Left renal cortex interstitium (tissue), 4 donors: ENCODE measurements at places on chromosomes 4 and X. TPM values are rescaled to one million over a fixed set of nuclear protein-coding genes. Genes with fewer than 3 reads are reported as not detected.

The NDNF gene
- polyA plus RNA-seq = 63.0 TPM

The MAGEA8 gene
- polyA plus RNA-seq = 0.32 TPM

DNA sequence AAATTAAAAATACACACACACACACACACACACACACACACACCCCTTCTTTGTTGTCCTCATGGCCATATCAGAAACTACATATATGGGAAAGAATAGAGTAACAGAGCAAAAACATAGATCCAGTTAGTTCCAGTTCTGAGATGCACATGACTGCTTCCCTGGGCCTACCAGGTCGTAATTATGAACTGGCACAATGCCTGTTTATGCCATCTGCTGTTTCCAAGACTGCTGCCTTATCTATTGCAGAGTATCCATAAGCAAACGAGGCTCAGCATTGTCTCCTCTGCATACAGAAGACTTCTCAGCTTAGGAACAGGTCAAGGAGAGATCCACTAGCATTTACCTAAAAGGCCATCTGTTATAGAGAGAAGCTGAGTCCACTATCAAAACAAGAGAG lies 789.0 kb downstream of the TECRL start:
- no peak for DNase-seq

- no peak for DNase-seq
These were observed 28.9 kb upstream of the LRBA start for GRCh38 chr4:151043803-151044515.

- no peak for DNase-seq
These were observed 25.9 kb downstream of the PGM2 start for GRCh38 chr4:37852376-37852775.

- DNase-seq = no peak
These were observed 42.3 kb upstream of the SRPX start for GRCh38 chrX:38262715-38263620.

DNA sequence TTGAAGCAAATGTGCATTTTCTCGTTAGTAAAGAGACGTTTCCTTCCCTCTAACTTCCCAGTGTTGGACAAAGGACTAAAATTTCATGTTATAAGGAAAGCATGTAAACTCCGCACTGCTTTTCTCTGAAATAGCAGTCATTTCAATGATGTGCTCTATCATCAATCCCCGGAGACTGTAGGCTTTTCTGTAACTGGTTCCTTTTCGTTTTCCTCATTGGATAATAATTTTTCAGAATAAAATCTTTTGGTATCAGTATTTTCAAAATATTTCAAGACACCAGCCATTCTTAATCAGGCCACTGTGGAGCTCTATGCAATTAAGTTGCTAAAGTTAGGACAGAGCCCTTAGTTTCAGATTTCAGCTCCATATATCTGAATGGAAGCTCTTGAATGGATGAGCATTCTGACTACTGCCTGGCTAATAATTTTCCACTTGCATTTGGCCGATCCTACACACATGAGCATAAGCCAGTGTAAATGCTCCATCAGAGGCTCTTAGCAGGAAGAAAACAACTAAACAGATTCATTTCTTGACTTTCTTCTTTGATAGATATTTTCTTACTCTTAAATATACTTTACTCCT lies 157.7 kb downstream of the CHIC2 start:
- no peak for DNase-seq

- no peak for DNase-seq
These were observed 48.1 kb downstream of the RPGR start for GRCh38 chrX:38279188-38279587.

GRCh38 chr4:6920171-6920570 lies 10.5 kb downstream of the TBC1D14 start:
- no peak for DNase-seq

- DNase-seq = no peak
These were observed 23.7 kb downstream of the DOK7 start for GRCh38 chr4:3486541-3487540.

DNA sequence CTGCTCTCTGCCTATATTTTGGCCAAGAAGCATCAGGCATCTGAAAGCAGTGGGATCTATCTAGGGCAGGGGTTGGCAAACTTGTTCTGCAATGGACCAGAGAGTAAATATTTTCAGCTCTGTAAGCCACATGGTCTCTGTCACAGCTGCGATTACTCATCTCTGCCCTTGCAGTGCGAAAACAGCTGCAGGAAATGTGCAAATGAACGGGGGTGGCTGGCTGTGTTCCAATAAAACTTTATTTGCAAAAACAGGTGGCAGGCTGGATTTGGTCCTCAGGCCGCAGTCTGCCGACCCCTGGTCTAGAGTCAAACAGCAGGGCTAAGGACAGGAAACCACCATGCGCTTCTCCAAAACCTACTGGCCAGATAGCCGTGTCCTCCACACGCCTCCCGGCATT lies 48.6 kb downstream of the ACOX3 start:
- DNase-seq = no peak
